Hypothalamus (tissue), 51 donors: ENCODE measurements at places on chromosomes 4 and X.

GRCh38 chr4:61440321-61440720 lies 240.2 kb downstream of the ADGRL3 start:
- DNase-seq, result no peak

- no peak for DNase-seq
Measured at GRCh38 chr4:147617841-147618691, 869 bp downstream of the TMEM184C start.

DNA sequence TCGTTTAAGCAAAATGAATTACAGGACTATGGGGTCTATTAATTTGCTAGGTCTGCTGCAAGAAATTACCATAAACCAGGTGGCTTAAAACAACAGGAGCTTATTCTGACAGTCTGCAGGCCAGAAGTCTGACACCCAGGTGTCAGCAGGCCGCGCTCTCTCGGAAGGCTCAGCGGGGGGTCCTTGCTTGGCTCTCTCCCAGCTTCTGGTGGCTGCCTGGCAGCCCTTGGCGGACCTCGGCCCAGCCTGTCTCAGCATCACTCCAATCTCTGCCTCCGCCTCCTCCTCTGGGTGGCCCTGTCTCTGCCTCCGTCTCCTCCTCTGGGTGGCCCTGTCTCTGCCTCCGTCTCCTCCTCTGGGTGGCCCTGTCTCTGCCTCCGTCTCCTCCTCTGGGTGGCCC lies 580.5 kb upstream of the FAT1 start:
- DNase-seq, result no peak

- DNase-seq, result no peak
Measured at GRCh38 chrX:40445691-40446090, 135.1 kb upstream of the ATP6AP2 start.

GRCh38 chr4:123812066-123812390 lies 415.4 kb downstream of the SPRY1 start:
- DNase-seq, result no peak

DNA sequence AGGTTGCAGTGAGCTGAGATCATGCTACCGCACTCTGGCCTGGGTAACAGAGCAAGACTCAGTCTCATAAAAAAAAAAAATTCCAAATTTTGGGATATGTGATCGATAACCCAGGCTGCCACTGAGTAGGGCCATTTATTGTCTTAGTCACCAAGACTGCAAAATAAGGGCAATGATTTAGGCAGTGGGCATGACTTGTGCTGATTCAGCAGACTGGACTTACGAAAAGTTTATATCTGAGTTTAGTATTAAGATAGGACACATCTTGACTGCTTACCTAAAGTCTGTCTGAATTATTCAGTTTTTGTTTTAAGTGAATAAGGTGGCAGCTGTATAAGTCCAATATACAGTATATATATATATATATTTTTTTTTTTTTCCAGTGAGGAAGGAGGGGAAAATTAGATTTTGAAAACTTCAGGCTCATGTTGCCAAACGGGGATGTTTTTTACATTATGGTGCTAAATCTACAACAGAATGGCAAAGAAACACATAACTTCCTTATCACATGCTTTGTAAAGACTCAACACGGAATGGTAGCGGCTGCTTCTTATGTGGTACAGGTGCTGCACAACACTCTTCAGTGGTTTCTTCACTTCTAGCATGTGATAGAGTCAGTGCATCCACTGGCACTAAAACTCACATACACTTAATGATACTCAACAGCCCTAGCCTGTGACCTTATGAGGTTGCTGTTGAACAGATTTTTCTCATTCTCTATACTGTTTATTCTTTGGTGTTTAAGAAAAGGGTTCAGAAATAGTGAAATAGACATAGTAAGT lies 6.5 kb downstream of the TEX13D start:
- DNase-seq, result no peak

DNA sequence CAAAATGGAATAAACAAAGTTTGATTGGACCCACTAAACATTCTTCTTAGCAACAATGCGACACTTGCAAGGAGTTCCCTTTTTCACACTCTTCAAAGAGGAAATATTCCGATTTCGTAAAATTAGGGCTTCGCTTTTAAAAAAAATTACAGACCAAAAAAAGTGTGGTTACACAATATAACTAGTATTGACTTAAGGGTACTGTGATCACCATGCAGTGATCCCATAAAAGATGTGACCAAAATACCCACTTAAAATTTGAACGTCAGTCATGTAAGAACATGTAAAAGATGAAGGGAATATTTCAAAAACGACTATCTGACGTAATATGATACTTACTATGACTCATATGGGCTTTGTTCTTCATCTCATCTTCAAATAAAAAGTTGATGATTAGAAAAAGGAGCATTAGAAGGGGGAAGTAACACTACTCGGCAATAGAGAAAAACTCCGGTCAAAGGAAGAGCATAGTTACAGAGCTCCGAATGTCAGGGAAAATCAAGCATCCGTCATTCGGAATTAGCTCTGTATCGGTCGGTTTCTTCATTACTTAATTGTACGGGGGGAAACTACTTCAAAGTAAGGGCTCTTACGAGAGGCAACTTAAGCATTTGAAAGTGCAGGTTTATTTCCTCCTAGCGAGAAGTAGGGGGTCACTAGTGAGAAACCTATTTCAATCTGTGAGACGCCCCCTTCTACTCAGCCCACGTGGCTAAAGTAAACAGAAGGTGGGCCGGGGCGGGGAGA lies 1.3 kb upstream of the TET2 start:
- no peak for DNase-seq

- DNase-seq, result no peak
Measured at GRCh38 chr4:14348506-14348905, 653.8 kb upstream of the CPEB2 start.

DNA sequence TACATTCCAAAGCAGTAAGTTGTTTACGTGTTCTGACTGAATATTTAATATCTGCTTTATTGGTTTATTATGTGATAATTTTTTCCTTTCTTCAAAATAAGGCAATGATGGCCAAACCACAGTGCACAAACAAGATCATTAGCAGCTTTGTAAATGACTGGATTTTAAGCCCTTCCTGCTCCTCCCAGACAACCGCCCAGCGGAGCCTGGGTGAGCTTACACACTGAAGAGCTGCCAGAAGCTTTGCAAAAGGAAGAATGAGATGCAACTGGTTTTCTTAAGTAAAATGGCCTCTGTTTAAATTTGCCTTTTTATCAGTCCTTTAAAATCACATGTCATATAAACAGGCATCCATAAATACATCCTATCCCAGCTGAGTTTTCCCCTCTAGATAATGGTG lies 52.2 kb downstream of the SPARCL1 start:
- DNase-seq, result no peak

- DNase-seq, result no peak
Measured at GRCh38 chr4:629915-630641, 4.7 kb downstream of the PDE6B start.

DNA sequence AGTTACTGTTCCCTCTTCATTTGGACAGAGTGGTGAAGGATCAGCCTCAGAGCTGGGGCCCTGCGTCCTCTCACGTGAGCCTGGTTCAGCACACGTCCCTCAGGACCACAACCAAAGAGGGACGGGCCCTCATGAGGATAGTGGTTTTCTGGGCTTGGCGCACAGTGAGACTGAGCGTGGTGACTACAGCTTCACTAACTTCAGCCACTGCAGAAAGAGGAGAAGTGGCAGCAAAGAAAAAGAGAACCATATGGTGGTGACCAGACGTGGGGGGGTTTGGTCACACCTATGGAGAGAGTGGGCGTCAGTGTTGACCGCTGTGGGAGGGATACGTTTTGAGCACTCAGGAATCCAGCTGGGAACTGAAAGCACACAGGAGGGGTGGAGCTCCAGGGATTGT lies 21.8 kb upstream of the TNIP3 start:
- DNase-seq, result no peak

GRCh38 chr4:103719105-103719829 lies 518 bp downstream of the TACR3 start:
- DNase-seq, result no peak

DNA sequence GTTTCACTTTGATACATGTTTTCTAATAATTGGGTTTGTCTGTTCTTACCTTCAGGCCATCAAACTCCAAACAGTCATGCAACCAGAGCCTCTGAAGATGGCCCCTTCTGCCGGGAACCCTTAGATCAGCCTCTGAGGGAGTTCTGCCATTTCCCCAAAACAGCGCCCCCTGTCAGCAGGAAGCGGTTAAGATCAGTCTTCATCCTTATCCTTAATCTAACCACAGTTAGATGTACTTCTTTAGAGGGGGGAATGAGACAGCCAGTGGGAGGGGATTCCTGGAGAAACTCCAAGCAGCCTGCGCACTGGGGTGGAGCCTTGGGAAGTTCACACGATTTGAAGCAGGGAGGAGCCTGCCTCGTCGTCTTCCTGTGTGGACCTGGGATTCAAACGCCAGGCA lies 185.4 kb downstream of the INPP4B start:
- no peak for DNase-seq

- peak; percentile 49 for DNase-seq
Measured at GRCh38 chr4:1356181-1356998, 9.4 kb downstream of the UVSSA start.

GRCh38 chrX:78024349-78025059 lies 55.1 kb upstream of the PGAM4 start:
- DNase-seq, result no peak

GRCh38 chr4:165331359-165331758 lies 3.9 kb downstream of the MSMO1 start:
- no peak for DNase-seq

GRCh38 chr4:17794730-17795129 lies 13.3 kb upstream of the FAM184B start:
- DNase-seq, result no peak
